NB4 (cell line): ENCODE measurements at places on chromosomes 6 and 20.
A peak's percentile ranks its signal among the peaks of the same experiment; 100 is the strongest.

DNA sequence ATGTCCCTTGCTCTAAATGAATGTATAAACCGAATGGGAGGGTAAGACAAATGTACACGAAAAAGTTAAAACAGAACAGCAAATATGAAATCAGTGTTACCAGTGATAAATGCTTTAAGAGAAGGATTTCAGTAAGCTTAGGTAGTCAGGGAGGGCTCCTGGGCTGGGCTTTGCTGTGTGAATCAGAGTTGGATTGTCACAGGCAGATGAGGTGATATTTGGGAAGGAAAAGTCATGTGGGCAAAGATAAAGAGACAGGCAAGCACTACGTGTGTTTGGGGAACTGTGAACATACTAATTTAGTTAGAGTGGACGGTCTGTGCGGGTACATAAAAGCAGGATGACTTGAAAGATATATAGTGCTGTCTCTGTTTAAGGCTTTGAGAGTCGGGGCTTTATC lies 114.8 kb downstream of the CRYBG1 start:
- DNase-seq = no peak

DNA sequence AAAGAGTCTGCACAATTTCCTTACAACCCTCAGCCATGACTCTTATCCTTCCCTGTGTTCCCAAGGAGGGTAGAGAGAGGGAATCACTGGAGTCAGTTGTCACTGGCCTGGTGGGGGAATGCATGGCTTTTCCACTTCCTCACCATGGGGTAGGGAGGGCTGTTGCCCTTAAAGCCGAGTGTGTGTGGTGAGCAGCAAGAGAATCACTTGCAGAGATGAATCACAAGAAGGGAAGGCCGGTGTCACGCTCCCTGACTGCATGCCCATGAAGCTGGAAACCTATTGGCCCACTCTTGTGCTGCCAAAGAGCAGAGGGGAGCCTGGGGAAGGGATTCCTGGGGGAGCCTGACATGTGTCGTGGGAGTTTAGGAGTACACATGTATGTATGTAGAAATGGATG lies 18.1 kb upstream of the BMP6 start:
- DNase-seq = no peak

DNA sequence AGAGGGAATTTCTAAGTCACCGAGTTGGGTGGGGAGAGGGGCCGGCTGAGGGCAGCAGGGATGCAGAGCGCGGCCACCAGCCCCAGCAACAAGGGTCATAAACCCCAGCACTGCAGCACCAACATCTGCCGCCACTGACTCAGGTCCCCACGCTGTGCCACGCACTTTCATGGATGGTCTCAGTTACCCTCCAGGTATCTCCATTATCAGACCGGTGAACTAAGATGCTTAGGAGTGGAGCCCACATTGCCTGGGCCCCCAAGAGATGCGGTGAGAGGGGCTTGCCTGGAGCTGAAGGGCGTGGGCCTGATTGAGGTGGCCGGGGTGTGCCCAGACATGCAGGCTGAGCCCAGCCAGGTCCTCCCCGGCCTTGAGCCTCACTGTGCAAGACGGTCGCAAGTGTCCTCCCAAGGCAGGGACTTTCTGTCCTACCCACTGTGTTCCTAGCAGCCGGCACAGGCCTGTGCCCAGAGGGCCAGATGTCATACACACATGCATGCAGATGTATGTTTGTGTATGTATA lies 19.3 kb downstream of the RBM38 start:
- DNase-seq = no peak

DNA sequence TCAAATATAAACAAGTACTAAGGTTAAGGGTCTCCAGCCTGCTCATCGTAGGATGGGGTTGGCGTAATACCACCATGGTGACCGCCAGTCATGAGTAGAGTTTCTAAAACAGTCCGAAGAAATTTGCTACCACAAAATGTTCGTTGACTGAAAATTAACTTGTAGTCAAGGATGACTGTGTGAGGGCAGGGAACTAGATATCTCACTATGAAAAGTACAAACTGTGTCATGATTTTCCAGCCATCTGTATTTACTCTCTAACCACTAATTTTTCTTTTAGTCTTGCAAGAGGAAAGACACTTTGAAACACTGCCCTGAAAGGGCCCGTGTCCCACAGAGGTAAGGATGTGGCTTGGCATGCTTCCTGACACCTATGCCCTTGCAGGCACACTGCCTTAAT lies 99.7 kb downstream of the IRF4 start:
- DNase-seq = no peak

DNA sequence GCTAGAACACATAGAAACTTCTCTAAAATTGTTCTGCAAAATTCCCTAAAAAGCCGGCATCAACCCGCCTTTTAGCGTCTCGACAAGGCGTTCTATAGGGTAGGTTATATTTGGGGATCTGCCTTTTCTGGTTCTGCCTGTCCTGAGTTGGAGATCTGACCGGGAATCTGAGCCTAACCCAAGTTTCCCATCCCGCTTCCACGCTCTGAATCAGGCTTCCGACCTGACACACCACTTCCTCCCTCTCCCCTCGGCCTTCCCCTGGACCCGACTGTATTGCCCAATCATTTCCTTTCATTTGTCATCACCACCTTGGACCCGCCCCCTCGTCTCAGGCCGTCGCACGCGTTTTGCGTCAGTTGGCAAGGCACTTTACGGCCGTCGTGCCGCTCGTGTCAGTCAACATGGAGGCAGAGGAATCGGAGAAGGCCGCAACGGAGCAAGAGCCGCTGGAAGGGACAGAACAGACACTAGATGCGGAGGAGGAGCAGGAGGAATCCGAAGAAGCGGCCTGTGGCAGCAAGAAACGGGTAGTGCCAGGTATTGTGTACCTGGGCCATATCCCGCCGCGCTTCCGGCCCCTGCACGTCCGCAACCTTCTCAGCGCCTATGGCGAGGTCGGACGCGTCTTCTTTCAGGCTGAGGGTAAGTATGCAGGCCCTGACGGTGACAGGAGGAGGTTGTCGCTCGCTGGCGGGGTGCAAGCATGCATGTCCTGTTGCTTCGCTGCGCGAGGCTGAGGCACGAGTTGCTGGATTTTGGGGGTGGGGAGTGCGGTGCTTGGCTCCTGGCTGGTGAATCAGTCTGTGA lies at the start of gene ABT1:
Gene ABT1 (plus strand): TSS at position 375 of the 810 bp plus-strand sequence. CDS start 30 bp downstream, at position 405.
- peak; percentile 99 for DNase-seq

- DNase-seq = no peak
Observed at GRCh38 chr6:159677506-159678165, 15.4 kb downstream of the SOD2 start.

- DNase-seq = no peak
Observed at GRCh38 chr6:2794171-2794730, 29.1 kb downstream of the WRNIP1 start.

DNA sequence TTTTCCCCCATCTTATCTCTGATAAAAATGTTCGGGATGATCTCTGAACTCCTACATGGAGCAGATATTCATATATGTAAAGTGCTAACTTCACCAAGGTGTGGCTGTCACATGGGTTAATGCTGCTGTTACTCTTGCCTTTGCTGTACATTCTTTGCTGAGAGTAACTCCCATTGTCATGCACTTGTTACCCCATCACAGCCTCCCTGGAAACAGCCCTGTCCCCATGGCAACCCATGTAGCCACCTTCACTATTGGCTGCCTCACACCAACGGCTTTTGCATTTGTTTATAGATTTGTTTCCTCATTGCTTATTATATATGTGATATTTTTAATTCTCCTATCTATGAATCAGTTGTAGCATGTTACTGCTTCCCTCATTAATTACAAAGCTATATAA lies 17.3 kb upstream of the IBTK start:
- DNase-seq = no peak

GRCh38 chr6:45743028-45743615 lies 272.5 kb downstream of the CLIC5 start:
- peak; percentile 62 for DNase-seq

DNA sequence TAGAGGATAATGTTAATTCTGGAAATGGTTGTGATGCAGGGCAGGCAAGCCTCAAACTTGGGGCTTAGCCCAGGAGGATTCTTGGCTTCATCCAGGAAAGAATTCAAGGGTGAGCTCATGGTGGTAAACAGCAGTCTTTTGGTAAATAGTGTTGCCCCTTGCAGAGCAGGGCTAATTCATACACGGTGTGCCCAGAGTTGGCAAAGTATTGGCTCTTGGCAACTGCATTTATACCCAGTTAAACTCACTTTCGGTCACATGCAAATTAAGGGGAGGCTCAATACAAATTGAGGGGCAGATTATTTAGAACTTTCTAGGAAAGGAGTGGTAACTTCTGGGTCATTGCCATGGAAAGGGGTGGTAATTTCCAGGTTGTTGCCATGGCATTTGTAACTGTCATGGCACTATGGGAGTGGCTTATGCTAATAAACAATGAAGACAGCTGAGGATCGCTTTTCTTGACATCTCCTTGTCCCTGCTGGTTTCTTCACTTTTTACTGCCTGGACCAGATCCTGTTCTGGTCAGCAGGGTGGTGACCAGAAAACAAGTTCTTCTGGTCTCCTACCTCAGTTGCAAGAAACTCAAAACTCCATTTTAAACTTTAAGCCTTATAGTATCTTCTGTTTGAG lies 3.9 kb upstream of the OTOR start:
- DNase-seq = no peak

DNA sequence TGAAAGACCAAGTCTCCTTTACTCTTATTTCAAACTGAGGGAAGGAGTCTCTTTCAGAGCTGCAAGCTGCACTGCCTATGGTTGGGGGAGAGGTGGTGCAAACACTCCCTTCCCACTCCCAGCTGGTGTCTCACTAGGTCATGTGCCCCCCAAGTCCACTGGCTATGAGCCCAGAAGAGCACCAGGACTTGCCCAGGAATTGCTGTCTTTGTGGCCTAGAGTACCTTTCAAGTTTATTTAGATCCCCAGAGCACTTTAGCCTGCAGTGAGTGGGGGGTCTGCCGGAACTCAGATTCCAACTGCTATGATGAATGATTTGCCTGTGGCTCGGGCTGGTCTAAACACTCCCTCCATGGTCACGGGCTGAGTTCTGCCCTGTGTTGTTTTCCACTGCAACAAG lies 192.6 kb upstream of the CITED2 start:
- DNase-seq = no peak

DNA sequence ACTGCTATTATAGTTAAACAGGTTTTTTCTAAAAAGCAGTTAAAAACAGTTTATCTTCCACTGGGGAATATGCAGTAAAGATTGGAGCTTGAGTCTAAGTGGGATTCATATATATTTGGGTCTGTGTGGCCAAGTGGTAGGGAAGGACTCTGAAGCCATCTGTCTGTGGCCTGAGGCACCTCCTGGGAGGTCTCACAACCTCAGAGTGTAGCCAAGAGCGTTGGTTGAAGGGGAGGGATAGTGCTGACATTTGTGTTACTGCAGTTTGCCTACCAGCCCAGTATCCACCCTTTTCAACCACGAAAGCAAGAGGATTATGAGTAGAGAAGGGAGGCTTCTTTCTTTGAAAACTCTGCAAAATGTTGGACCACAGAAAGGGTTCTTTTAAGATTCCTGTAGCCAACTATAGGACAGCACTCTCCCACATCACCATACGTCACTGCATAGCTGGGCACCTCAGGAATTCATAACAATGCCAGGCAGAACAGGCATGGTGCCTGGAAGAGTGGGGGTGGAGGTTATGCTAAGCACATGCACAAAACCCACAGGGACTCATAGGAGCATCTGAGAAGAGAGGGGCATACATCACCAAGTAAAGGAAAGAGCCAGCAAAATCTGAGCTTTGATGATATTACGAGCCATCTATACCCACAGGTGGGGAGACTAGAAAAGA lies 90.5 kb upstream of the HEY2 start:
- no peak for DNase-seq

- DNase-seq = no peak
Observed at GRCh38 chr20:3227506-3227905, 11.5 kb downstream of the SLC4A11 start.

DNA sequence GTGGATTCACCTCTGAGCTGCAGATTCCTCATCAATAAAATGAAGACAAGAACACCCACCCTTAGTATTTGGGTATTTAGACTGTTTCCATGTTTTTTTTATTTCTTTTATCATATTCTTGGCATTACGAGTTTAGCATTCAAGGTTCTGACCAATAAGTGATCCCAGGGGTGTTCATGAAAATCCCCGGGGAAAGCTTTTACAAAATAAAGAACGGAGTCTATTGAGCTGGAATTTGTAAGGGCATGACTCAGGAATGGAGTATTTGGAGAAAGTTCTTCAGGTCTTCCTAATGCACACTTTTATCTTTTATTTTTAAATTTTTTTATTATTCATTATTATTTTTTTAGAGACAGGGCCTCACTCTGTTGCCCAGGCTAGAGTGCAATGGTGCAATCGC lies 19.4 kb upstream of the TOX2 start:
- DNase-seq = no peak

DNA sequence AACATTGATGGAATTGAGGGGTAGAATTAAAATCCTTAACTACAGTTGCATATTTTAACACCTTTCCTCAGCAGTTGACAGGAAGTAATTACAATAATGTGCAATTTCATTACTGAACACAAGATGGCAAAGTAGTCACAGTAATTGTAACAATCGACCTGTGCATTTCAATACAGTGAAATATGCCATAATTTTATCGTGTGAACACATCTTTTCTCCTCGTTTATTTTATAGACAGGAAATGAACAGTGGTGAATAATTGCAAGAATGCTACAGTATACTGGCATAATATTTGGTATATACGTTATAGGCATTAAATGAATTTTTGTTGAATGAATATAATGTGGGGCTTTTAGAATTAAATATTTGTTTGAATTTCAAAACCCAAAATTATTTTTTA lies 25.0 kb downstream of the CYB5R4 start:
- DNase-seq = peak; percentile 72

- DNase-seq = no peak
Observed at GRCh38 chr6:88734544-88734943, 228.9 kb downstream of the RNGTT start.

DNA sequence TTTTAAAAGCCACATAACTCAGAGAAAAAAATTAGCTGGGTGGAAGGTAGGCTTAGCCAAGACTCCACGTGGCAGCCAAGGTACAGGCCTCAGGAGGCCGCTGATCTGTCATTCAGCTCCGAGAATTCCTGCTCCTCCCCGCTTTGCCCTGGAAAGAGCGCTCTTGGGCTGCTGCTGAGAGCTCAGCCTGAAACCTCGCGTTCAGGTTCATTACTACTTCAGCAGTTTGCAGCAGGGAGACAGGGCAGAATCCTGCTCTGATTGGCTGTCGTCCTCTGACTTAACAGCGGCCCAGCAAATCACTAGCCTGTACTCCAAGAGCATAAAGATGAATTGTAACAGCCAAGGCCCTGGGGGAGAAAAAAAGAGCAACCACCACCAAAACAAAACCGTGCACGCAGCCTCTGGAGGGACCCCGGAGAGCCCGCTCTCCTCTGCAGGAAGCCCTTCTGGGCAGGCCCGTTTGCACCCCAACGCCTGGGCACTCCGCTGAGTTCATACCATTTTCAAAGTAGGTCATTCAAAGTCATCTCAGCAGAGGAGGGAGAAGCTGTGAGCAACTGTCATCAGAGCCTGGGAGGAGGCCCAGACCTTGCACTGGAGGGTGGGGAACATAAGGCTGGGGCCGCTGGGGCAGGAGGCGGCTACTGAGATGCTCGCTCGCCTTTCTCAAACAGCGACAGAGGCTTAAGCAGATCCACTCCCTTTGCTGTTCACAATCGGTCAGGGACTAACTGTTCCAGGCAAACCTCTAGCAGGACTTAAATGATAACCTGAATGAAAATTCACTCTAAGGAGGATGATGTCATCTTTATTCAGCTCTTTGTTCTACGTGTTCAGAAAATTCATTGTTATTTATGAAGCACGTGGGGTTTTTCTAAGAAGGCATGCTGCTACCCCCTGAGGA lies 42.3 kb upstream of the ATXN1 start:
- DNase-seq = no peak

- DNase-seq = peak; percentile 81
Observed at GRCh38 chr6:105136431-105137350, 43.1 kb downstream of the POPDC3 start.
